ENCODE measurements at places on chromosomes 1 and 21.

GRCh38 chr1:156676114-156676819, 940 bp downstream of the NES start:
- no peak for DNase-seq

DNA sequence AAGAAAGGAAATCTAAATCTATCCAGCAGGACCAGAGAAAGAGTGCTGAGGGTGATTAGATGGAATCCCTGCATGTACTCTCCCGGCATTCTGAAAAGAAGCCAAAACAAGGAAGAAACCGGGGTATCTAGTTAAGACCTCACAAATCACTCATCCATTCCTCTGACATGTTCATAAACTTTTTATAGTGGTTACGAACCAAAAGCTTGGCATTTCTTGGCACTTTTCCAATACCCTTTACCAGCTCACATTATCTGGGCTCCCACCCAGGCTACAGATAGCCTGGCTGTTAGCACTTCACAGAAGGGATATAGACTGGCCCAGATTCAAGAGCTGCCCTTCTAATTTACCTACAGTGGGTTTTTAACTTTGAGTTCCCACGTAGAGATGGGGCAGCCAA, 1.8 kb upstream of the C1orf74 start:
- DNase-seq: no peak

DNA sequence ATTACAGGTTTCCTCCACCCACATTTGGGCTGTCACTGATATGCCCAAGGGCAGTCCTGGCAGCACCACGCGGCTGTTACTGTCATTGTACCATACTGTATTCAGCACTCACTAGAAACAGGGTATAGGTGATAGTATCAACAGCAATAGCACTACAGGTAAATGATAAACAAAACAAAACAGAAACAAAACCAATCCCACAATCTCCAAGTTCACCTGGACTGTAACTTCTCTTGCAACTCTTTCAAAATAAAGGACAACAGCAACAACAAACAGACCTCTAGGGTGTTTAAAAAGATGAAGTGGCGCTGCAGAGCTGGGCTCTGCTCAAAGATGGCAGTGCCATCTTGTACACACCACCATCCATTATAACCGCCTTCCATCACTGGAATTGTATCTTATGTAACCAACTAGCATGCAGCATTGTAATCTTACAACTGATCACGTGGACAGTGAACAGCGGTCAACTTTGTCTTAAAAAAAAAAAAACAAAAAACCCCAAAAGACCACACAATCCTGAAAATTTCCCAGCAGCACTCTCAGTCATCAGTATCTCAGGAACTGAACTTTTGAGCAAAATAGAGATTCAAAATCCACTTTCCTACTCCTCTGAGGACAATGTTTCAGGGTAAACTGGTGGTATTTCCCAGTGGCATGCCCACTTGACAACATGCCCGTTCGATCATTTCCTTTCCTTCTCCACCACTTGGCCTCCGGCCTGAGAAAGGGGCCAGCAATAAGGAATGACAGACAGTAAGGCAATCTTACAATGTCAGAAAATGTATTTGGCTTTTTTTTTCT, 3.8 kb downstream of the IRF2BP2 start:
- DNase-seq: no peak

DNA sequence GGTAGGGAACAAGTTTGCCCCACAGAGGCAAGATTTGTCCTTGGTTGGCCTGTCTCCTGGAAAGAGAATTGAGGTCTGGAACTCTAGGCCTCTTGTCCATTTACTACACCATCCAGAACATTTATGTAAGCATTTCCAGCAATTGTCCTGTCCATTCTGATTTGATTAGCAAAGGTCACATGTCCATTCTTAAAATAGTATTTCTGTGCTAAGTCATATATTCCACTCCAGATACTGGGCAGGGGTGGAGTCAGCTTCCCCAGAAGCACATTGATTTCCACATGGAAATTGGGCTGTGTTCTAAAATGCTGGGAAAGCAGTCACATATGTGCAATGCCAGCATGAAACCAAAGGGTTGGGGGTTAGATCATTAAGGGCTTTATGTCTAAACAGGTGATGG, 21.5 kb upstream of the FMN2 start:
- no peak for DNase-seq

- no peak for DNase-seq
Measured at GRCh38 chr1:71785450-71785849, 496.9 kb downstream of the NEGR1 start.

DNA sequence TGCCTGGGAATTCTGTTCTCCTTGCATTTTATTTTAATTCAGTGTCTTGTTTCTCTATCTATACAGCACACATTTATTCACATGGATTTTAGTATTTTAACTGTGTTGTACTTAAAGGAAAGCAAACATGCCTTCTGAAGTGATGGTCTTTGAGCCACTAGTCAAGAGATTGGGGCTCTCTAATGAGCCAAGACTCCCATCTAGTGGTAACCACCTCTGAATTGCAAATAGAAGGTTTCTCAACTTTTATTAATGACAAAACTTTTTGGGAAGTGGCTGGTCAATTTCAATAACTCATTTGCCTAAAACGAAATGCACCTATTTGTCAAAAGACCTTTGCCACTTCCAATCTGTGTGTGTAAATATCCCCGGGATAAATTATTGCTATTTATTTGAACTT, 199.6 kb downstream of the LTN1 start:
- no peak for DNase-seq

DNA sequence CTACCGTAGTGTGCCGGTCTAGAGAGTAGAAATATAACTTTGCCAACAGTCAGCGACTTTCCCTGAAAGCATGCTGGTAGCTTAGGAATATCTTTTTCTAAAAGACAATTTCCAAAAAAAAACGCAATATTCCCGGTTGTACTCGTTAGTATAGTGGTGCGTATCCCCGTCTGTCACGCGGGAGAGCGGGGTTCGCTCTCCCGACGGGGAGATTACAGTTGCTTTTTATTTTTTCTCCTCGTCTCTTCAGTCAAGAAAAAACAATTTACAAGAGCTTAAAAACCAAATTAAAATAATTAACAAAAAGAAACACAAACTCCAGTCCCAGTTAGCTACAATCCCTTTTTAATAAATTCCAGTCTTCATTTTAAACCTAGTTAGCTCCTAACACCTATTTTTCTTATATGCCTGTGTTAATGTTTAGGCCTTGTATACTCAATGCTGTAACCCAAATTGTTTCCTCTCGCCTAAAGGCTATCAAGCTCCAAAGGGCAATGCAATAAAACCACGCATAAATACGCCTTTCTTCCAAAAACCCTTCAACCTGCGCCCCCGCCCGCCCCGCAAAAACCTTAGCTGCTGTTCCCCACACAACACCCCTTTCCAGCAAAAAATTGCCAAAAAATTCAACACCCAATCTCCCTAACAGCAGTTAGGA, 7.8 kb downstream of the HSPA6 start:
- DNase-seq: no peak

DNA sequence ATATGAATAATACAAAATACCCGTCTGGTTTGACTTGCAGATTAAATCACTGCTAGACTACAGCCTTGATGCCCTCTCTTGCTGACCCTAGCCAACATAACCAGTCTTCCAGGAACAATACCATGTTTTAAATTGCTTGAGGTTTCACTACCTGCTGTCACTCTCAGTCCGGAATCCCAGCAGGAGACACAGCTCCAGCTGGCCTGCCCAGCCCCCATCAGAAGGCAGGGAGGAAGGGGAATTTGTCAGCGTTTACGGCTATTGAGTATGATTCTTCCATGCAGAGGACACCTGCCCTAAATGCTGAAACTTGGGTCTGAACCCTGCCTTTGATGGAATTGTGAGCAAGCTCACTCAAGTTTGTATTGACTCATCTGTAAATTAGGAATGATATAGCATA, 33.0 kb downstream of the ZNF496 start:
- DNase-seq: no peak

GRCh38 chr1:219293410-219293809, 119.7 kb downstream of the LYPLAL1 start:
- DNase-seq: no peak

- no peak for DNase-seq
Measured at GRCh38 chr1:100461222-100461621, 76.7 kb upstream of the GPR88 start.

GRCh38 chr1:219041818-219042217, 131.9 kb upstream of the LYPLAL1 start:
- no peak for DNase-seq

DNA sequence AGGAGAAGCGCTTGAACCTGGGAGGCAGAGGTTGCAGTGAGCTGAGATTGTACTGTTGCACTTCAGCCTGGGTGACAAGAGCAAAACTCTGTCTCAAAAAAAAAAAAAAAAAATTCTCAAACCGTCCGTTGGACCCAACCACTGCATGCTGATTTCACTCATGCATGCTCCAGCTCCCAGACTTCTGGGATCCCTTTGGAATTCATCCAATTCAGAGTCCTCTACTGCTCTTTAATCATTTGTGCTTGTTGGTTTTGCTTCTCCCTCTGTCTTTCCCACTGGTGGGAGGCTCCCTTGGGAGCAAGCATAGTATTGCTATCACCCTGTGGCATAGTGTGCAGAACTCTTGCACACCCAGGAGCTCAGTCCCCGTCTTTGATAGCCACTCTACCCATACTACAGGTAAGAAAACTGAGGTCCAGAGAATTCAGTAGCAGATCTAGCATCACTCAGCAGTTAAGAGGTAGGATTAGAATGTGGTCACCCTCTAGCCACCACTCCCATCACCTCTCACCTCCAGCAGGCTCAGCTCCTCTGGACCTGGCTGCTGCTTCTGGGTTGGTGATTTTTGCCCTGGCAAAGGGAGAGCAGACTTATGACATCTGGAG, 3.1 kb upstream of the LMNA start:
- DNase-seq: no peak

DNA sequence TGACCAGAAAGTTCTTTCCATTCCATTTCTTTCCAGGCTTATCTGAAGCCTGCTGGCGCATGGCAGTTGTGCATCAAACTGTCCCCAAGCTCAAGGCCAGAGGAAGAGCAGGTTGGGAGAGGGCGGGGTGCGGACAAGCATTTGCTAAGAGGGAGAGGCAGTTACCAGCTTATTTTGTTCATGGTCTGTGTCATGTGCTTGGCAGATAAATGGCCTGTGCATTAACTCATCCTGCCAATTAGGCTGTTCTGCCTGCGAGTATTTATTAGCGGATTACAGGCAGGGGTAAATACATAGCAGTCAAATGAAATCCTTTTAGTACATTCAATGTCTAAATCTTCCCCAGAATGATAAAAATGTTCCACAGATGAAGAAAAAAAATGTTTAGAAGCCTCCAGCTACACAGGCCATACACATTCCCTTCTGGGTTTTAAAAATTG, 48.9 kb upstream of the B3GALNT2 start:
- no peak for DNase-seq

GRCh38 chr1:239896569-239896968, 195.1 kb upstream of the FMN2 start:
- DNase-seq: no peak

DNA sequence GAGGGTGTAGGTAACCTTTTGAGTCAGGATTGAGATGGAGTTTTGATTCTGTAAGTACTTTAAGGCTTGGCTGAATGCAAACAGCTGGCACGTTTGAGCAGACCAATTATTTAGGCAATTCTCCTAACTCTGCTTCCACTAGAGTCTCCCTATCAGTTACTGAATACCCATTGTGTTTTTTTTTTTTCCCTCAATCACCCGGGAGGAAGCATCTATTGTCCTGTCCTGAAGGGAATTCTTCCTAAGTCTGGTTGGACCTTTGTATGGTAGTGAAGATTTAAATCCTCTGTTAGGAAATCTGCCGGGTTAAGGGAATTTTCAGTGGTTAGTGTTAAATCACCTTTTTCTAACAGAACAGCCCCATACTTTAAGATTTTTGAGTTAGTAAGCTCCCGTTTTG, 571.2 kb upstream of the USP24 start:
- DNase-seq: no peak

- DNase-seq: no peak
Measured at GRCh38 chr1:118201524-118201923, 16.5 kb upstream of the SPAG17 start.

DNA sequence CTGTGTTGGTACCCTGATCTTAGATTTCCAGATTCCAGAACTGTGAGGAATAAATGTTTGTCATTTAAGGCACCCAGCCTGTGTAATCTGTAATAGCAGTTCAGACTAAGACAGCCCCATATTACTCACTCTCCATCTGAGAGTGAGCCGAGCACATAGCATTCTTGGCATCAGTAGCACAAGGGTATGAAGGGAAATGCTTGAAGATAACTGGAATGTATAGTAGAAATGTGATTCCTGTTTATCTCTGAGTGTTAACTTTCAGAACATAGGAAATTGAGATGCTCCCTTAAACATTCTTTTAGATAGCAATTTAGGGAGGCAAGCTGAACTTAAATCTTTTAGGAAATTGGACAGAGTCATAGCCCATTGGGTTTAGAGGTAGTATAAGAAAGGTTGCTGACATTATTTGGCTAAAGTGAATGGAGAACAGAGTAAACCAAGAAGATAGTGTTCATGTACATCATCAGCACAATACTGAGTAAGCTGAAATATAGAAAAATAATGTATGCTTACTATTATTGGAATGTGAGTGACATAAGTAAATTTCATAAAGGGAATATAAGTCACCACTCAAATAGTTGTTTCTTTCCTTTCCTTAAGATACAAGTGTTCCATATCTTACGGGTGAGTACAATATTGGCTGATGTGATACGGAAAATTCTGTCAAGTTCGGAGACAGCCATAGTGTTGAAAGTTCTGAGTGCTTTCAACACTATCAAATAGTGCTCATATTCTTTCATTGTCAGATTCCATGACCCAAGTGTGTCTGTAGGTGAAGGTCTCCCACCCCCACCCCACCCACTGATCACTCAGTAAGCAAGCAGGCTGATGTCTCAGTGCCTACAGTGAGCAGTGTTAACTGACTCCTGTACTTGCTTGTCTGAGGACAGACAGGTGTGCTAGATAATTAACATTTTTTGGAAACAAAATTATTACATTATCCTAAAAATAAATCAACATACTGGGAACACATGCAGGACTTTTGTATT, 73.7 kb downstream of the LRRC8D start:
- DNase-seq: no peak

DNA sequence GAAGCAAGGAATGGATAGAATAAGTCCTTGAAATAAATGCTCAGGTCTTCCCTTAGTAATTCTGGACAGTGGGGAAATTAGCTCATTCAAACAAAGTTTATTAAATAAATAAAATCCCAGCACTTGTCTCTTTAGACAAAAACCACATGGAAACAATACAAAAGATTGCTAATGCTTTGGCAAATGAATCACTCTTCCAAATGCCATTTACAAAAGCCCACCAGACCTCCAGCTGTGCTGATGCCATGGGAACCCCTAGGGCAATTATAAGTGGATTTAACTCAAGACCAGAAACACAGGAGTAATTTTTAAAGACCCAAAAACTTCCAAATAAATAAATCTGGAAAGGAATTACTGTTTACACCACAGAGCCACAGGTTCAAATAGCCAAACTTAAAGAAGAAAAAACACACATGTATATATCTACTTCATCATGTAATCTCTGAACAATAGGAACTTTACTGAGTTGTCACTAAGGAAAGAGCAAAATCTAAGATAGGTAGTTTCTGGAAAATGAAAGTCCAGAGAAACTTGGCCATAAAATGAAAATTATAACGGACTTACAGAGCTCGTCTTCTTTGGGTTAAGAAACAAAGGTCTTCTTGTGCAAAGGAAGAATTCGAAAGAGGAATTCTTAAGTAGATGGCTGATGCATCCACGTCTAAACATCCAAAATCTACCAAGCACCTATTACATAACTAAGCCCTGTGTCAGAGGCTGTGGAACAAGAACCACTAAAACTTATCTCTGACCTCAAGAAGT, 399.4 kb downstream of the SMYD3 start:
- no peak for DNase-seq
